ENCODE measurements at places on chromosomes 12 and 14.
A peak's percentile ranks its signal among the peaks of the same experiment; 100 is the strongest.

GRCh38 chr14:69606258-69607184 is 4.9 kb upstream of the SUSD6 start:
- no peak for DNase-seq

DNA sequence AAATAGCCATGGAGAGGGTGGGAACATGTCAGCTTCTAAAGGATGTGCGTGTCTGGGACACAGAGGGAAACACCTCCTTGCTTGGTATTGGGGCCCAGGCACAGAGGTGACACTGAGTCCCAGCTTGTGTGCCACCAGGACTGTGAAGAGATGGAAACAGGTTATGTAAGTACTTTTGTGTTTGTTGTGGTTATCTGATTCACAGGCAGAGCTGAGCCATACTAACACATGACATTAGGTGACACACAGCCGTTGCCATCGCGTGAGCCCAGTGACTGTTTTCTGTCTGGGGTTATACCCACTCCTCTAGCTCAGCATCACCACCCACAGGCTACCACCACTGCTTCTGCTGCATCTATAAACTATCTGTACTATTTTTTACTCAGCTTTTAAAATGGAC is 12.1 kb upstream of the FLVCR2 start:
- peak; percentile 82 for DNase-seq

- no peak for DNase-seq
Measured at GRCh38 chr14:72503696-72504368, 390.1 kb downstream of the DPF3 start.

GRCh38 chr12:22800332-22800731 is 175.4 kb downstream of the ETNK1 start:
- DNase-seq: no peak

DNA sequence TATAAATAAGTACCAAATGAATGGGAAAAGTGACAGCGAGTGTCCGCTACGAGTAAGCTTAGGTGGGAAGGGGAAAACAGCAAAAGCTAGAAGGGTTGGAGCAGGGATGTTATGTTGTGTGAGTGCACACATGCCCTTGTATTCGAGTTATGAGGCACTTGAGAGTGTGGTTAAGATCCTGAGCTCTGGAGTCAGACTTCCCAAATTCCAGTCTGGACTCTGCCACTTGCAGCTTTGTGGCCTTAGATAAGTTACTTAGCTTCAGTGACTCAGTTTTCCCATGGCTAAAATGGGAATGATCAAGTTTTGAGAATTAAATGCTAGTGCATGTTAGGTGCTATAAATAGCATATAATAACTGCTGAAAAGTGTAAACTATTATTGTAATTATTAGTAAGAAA is 44.9 kb downstream of the KTN1 start:
- DNase-seq: no peak

All from stimulated activated CD4-positive, alpha-beta T cell treated with anti-CD3 and anti-CD28 coated beads, Interleukin-2, amount 100 ng/mL, for 24 hours (primary cell).